Activated T-cell treated with anti-CD3 and anti-CD28 coated beads, Interleukin-2, amount 50 U/mL, for 1 hour (primary cell): ENCODE measurements at places on chromosomes 7 and 10.

- DNase-seq = no peak
Measured at GRCh38 chr10:112783351-112784021, 166.6 kb upstream of the TCF7L2 start.

DNA sequence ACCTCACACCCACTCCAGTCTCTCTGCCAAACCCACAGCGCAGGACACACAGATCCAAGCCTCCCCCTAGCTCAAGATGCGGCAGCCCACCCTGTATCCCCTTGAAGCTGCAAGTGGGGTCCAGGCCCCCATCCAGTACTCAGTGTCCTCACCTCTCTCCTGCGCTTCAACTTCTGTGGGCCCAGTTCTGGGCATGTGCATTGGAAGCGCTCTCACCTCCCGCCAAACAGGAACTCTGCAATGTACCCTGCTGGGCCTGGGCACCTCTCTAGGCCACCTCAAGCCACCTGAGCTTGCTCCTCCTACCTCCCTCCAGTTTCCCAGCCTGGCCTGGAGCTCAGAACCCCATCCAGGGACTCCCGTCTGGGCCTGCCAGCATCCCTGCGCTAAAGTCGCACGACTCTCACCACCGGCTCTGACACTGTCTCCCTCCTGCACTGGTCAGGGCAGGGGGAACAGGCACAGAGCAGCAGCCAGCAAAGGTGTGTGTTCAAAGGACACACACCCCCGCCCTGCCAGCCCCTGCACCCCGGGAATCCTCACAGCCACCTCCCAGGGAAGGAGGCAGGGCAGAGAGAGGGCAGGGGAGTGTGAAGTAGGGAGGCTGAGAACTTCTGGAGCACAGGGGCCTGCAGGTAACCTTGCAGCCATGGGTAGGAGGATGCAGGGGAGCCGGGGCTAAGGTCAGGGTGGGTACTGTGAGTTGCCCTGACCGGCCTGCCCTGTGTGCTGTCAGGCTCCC, 51.7 kb upstream of the MSMB start:
- DNase-seq = no peak

GRCh38 chr7:47577321-47577919, 4.5 kb downstream of the TNS3 start:
- DNase-seq = no peak

GRCh38 chr7:97346349-97346748, 228.9 kb downstream of the SDHAF3 start:
- no peak for DNase-seq

GRCh38 chr10:26318672-26319071, 102.1 kb downstream of the GAD2 start:
- DNase-seq = no peak

GRCh38 chr10:77458986-77459590, 178.5 kb downstream of the KCNMA1 start:
- no peak for DNase-seq

DNA sequence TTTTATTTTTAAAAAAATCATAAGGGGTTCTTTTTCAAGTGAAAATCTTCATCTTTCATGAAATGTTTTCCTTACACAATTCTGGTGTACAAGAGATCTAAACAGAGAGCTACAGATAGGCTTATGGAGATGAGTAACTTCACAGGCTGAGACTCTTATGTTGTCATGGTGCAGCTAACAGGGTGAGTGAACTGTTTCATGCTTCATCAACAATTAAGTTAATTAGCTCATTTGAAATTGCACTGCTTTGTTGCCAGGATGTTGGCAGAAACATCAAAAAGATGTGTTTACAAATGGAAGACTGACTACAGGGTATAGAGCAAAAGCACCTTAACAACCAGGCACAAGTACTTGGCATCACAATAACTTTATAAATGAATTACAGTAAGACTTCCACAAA, 230.8 kb downstream of the FOXP2 start:
- no peak for DNase-seq

DNA sequence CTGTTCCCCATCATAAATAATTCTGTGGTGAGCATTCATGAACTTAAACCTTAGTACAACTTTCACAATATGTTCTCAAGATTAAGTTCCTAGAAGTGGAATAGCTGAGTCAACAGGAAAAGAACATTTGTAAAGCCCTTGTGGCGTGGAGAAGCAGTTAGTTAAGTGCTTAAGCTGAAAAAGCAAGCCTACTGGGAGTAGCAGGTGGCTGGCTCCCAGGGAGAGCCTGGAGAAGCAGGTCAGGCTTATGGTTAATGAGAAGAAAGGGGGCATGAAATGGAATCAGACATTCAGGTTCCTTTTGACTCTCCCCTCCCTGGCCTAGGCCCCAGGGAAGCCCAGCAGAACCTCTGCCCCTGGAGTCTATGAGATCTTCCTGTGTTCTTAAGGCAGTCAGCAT, 35.3 kb downstream of the VSTM4 start:
- DNase-seq = no peak

- DNase-seq = no peak
Measured at GRCh38 chr7:107069457-107069856, 25.0 kb downstream of the PRKAR2B start.
